ENCODE measurements at places on chromosomes 5 and 9.

DNA sequence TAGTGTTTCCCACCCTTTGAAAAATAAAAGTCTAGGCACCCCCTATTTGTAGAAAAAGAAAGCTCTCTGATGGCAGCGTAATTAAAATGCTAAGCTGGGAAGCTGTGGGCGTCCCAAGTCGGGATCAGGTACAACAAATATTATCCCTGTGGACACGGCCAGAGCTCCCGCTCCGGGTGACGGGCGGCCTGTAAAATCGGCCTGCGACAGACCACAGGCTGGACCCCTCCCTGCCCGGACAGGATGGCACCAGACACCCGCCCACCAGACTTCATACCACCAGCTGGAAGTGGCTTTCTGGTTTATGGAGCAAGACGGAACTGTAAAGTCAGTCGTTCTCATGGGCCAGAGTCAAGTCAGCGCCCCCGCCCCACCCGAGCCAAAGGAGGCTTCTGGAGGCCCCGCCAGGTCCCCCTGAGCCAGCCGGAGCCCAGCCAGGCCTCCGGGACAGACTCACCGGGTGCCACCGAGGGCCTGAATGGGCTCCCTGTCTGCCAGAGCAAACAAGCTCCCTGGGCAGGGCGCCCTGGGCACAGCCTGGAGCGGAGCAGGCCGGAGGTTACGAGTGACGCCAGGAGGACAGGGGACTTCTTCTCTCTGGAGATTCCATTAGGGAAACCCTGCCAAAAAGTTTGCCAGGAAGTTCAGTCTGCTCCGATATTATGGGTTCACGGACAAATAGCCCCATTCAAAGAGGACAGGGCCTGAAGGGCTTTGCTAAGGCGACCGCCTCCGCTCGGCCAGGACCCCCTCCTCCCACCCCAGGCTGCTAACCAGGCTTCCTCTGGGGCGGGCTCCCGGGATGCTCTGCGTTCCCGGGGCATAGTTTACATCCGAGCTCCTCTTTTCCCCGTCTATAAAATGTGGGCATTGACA, 173.7 kb downstream of the ERCC6L2 start:
- no peak for DNase-seq

GRCh38 chr5:138898299-138898698, 23.2 kb upstream of the LRRTM2 start:
- DNase-seq: no peak

DNA sequence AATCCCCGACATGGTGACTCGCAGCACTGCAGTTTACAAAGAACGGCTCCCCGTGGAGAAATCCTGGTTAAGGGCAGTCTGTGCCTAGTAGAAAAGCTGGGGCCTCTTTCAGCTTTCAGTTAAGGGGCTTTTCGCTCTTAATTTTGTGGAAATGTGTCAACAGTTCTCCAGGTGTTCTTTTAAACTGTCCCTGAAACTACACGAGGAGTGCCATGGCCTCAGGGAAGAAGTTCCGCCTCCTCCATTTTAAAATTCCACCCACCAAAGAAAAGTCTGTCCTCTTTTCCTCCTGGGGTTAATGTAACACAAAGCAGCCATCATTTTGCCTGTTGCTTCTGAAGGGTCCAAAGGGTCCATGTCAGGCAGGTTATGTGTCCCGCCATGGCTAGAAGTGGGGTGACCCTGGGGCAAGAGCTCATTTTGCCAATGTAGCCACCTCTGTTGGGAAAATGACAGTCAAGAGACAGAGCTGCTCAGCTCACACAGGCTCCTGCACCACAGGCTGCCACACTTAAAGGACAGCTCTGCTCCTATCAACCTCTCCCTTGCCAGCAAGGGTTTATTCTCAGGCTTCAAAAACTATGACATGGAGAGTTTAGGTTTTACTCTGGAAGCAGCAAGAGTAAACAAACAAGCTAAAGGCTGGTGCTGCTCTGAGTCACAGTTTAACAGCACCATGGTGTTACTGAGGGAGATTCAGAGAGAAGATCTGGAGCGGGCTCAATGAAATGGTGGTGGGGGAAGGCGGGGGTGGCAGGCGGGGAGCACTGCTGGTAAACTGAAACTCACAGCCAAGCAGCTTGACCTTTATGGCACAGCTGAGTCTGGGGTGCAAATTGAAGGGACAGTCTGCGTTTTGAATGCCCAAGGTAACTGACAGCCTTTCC, 3.2 kb downstream of the WHRN start:
- DNase-seq: peak; percentile 91

DNA sequence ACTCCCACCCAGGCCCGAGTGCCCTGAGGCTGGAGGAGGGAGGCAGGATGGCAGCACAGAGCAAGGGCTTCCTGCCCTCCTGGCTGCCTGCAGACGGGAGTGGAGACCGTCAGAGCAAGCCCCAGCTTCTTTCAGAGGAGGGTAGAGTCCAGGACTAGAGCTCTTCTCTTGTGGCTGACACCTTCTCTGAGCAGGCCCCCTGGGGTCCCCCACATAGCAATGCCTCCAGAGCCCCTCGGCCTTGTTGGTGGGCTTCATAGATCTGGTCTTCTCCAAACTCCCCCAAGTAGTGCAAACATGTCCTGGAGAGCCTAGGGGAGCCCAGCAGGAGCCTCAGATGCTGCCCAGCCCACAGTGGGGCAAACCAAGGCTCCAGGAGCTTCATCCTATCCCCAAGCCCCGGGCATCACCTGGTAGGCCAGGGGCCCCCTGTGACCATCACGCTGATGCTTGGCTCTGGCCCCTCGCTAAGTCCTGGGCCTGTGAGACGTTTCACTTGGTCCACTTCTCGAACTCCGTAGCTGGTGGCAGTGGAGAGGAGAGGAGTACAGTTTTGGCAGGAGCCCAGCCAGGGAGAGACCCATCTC, 2.0 kb downstream of the MZB1 start:
- no peak for DNase-seq

DNA sequence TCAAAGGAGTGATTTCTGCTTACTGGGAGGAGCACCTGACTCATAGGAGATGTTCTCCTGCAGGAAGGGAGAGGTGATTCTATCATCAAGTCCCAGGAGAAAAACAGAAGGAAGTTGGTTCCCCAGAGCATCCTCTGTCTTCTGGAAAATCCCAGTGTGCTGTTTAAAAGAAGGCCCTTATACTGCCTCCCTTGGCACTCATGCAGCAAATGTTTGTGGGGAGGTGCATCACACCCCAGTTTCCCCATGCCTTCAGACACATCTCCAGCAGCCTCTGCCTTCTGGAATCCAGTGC, 63.1 kb downstream of the PPARGC1B start:
- DNase-seq: no peak

DNA sequence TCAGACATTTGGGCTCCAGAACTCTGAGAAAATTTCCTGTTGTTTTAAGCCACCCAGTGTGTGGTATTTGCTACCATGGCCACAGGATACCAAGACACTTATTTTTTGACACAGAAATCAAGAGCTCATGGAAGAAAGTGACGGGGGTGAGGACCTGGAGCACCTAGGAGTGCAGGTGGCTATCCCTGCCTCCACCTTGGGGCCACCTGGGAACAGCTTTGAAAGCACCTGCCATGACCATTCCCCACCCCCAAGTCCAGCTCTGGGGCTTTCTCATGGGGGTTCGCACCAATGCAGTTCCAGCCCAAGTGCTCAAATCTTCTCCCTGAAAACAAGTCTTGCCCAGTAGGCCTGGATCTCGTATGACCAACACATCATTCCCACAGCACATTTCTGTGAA, 214.9 kb upstream of the IRX1 start:
- DNase-seq: no peak

- no peak for DNase-seq
These were observed 73.7 kb upstream of the ERCC6L2 start for GRCh38 chr9:95801797-95802196.

DNA sequence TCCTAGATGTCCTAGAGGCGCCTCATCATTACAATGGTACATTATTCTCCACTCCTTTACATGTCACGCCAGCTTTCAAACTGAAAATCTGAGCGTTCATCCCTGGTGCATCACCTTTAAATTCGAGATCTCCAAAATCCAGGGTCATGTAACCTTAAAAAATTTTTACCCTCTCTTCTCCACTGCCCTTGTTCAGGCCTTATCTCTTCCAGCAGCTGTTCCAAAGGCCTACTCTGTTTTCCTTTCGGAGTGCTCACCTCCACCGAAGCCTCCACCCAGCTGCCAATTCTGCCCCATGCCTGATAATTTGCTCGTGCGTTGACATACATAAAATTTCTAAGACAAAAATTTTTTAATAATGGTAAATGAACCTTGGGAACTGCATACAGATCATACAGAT, 950 bp upstream of the MSH3 start:
- no peak for DNase-seq

- no peak for DNase-seq
These were observed 22.9 kb downstream of the DNAH5 start for GRCh38 chr5:13921578-13921977.

- DNase-seq: no peak
These were observed 41.0 kb downstream of the BASP1 start for GRCh38 chr5:17258431-17258830.

GRCh38 chr9:33375238-33375840, 27.0 kb downstream of the AQP7 start:
- DNase-seq: no peak

GRCh38 chr5:35112300-35112699, 64.6 kb upstream of the AGXT2 start:
- no peak for DNase-seq

GRCh38 chr9:132669319-132669697, 475 bp downstream of the DDX31 start:
- peak; percentile 76 for DNase-seq

- no peak for DNase-seq
These were observed 306.5 kb upstream of the RPS23 start for GRCh38 chr5:82584631-82585030.

DNA sequence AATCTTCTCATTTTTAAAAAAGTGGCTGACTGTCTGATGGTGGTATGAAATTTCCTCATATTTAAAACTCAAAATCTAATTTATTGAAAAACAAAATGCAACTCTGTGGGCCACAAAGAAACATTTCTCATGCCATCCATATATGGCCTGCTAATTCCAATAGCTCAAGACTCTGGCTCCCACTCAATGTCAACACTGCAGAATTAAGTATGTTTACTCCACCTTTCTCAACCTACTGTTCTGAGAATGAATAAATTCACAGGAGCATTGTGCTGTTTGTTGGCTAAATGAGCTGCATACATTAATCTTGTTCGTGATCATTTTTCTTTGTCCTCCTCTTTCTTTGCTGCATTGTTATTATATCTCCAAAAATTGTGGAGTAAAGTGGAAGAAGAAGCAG, 79.5 kb upstream of the GABRG2 start:
- DNase-seq: no peak

- DNase-seq: peak; percentile 6
These were observed 48.1 kb downstream of the G3BP1 start for GRCh38 chr5:151819830-151820229.

DNA sequence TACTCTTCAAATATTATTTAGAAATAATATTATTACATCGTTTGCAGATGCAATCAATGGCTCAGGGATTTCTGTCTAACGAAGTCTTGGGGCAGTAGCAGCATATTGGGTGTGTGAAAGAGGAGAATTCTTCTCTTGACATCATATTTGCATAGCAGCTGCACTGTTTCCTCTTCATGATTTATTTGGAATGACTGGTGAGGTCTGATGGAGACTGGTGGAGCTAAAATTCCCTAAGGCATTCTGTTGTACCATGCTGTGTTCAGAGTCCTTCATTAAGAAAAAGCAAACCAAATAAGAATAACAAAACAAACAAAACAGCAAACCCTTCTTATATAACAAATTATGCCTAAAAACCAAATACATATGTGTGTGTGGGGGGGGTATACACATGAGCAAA, 177.6 kb downstream of the DIRAS2 start:
- DNase-seq: peak; percentile 9

DNA sequence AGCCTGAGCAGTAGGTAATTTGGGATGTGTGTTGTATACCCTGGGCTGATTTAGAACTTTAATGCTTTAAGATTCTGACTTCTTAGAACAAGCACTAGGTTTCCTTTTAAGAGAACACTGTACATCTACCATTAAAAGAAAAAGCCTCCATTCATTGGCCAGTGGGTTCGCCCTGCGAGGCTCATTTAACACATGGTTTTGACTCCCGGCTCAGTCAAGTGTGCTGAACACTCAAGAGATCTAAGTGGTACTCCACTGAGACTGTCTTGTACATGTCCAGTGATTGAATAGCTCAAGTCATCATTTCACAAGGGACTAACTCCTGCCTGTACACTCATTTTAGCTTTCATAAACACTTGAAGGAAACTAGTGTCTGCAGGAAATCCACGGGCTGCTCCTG, 3.9 kb downstream of the FUBP3 start:
- no peak for DNase-seq

GRCh38 chr5:109674596-109674995, 15.1 kb upstream of the MAN2A1 start:
- DNase-seq: no peak

- DNase-seq: no peak
These were observed 30.9 kb downstream of the ZFYVE16 start for GRCh38 chr5:80438739-80439138.

GRCh38 chr5:23445573-23445972, 61.8 kb upstream of the PRDM9 start:
- no peak for DNase-seq

GRCh38 chr5:180525399-180525798, 31.2 kb downstream of the CNOT6 start:
- no peak for DNase-seq

DNA sequence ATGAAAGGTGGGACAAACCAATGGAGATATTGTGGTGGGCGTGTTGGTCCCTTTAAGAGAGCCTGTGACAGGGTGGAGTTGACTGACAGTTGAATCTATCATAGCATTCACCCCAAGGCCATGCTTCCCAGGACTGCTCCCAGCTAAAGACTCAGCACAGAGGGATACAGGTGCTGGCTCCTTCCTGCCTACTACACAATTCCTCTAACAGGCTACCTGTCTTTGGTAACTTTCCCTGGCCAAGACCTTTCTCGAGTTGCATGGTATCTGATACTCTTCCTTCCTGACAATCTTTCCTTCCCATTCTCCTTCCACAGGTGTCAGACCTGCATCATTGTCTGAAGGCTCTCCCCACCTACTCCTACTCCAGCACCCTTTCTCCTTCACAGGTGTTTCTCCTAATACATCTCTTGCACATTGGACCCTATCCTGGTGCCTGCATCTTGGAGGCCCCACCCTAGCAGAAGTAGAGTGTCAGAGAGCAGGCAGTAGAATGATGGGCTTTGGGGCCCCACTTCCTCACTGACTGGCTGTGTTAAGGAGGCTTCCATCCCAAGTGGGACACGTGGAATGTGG, 120.7 kb upstream of the ALDH1B1 start:
- DNase-seq: no peak

GRCh38 chr5:31585895-31586270, 53.0 kb upstream of the PDZD2 start:
- no peak for DNase-seq

DNA sequence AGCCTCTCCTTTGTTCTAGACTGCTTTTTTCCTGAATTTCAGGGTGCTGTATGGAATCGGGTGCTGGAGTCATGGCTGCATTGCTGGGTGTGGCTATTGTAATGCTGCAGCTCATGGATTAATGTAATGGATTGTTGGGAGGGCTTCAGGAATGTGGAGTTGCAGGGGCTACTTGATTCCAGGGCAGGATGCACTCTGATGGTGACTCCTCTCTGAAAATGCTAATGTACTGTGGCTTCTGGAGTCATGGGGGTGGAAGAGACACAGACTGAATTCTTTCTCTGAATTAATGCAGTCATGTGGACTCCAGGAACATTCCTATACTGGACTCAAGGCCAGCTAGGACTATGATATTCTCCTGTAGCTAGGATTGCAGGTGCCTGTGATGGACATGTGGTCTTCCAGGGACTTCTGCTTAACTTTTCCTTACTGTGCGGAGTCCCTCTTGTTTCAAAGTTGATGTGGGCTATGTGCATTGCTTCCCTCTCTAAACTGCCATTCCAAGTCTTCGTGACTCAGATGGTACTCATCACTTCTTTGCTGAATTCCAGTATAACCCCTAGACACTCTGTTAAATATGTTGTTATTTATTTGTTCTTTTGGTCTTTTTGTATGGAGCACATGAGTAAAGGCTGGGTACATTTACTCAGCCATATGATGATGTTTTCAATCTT, 396.2 kb downstream of the KCTD16 start:
- no peak for DNase-seq
